M059J (cell line): ENCODE measurements at places on chromosomes 6 and 20.

- DNase-seq: peak; percentile 76
Observed at GRCh38 chr20:35992713-35993335, 24.4 kb downstream of the CNBD2 start.

DNA sequence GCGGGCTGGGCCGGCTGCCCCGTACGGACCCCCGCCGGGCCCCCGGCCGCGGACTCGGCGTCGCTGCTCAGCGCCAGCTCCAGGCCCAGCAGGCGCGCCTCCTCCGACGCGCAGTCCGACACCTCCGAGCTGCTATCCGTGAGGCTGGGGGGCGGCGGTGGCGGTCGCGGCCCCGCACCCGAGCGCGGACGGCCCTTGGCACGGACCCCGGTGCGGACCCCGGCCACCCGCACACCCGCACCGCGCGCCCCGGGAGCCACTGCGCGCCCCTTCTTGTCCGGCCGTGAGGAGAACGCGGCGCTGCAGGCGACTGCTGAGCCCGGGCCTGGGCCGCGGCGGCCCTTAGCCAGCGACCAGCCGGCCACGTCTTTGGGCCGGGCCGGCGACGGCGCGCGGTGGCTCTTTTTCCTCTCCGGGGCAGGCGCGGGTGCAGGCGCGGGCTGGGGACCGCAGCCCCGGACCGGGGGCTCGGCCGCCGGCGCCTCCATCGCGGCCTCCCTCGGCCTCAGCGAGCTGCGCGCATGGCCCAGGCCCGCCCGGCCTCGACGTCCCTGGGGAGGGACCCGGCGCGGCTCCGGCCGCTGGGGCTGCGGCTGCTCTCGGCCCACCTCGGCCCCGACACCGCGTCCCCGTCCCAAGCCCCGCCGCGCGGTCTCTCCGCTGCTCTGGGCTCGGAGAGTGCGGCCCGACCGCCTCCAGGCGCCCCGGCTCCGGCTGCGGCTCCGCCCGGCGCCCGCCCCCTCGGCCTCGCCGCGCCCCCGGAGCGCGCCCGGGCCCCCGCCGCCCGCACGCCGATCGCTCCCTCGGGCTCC is 12.9 kb upstream of the TLDC2 start:
- no peak for DNase-seq

DNA sequence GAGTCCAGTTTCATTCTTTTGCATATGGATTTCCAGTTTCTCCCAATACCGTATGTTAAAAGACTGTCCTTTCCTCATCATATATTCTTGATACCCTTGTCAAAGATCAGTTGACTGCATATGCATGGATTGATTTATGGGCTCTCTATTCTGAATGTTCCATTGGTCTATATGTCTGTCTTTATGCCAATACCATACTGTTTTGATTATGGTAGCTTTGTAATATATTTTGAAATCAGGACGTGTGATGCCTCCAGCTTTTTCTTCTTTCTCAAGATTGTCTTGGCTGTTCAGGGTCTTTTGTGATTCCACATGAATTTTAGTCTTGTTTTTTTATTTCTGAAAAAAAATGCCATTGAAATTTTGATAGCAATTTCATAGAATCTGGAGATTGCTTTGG is 51.9 kb downstream of the KIZ start:
- DNase-seq: no peak

- DNase-seq: no peak
Observed at GRCh38 chr6:148200781-148201180, 141.9 kb upstream of the SASH1 start.

- no peak for DNase-seq
Observed at GRCh38 chr6:83597511-83597910, 85.2 kb downstream of the PRSS35 start.

DNA sequence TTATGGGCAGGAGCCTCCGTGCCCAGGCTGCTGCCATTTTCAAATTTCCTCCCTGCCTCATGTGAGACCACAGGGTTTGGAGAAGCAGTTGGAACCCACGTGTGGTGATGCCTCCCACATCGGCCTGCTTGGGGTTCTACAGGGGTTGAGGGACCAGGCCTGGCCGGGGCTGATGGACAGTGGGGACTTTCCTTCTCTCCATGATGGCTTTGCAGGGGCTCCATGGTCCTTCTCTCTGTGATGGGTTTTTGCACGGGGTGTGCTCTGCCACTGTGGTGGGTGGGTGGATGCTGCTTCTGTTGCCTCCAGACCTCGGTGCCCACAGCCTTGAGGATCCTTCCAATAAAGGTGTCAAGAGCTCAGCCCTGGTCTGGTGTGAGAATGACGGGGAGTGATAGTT is 54.4 kb downstream of the ADNP start:
- DNase-seq: no peak

DNA sequence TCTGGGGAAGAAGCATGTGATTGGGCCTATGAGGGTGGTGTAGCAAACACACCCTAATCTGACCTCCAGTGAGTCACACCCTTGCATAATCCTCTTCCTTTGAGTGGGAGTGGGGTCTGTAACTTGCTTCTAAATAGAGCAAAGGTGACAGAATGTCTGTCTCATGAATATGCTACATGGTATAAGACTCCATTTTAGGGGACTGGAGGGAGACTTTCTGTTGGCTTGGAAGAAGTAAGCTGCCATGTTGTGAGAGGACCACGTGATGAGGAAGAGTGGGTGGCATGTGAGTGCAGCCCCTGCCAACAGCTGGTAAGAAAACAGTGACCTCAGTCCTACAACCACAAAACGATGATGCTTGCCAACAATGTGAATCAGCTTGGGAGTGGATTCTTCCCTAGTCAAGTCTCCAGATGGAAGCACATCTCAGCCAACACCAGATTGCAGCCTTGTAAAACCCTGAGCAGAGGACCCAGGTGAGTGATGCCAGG is 3.7 kb downstream of the AK9 start:
- peak; percentile 94 for DNase-seq

DNA sequence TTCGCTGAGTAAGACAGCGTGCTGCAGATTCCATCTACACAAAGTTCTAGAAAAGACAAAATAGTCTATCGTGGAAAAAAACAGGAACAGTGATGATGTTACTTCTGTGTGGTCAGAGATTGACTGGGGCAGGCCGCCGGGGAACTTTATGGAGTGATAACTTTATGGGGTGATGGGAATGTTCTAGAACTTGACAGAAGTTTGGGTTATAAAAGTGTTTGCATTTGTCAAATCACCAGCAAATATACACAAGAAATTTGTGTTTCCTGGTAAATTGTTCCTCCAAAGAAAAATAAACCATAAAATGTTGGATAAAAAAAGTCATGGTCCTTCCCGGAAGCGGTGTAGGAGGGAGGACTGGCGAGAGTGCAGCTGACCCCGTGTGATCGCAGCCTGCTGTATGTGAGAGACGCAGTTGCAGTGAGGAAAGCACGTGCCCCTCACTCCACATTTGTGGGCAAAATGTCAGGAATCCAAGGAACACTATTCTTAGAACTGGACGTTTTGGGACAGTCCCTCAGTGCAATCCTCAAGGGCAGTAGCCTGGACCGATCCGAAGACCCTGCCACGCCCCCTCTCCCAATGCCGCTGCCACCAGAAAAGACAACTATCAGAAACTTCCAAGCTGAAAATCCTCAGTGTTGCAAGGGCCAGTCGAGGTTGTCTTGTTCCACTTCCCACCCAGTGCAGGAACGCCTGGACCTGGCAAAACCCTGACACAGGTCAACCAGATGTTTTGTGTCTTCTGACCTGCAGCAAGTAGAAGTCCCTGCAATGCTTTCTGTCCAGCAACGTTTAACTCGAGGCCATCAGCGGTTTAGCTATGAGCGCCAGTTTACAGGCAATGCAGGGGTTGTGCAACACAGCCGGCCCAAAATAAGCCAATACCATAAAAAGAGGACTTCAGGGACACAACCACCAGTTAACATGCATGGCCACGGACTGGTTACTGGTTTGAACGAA is 80.5 kb upstream of the QKI start:
- no peak for DNase-seq

DNA sequence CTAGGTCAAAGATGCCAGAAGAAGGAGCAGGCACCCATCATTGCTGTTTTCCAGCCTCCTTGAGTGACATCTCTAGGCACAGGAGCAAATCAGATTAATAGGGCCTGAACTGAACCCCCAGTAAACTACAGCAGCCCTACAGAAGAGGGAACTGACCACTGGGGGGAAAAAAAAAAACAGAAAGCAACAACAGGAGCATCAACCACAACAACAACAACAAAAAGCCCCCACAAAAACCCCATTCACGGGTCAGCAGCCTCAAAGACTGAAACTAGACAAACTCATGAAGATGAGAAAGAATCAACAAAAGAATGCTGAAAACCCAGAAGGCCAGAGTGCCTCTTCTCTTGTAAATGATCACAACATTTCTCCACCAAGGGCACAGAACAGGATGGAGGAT is 537.4 kb upstream of the BTBD3 start:
- DNase-seq: no peak

- DNase-seq: peak; percentile 34
Observed at GRCh38 chr6:150006961-150007464, 18.3 kb downstream of the RAET1L start.

DNA sequence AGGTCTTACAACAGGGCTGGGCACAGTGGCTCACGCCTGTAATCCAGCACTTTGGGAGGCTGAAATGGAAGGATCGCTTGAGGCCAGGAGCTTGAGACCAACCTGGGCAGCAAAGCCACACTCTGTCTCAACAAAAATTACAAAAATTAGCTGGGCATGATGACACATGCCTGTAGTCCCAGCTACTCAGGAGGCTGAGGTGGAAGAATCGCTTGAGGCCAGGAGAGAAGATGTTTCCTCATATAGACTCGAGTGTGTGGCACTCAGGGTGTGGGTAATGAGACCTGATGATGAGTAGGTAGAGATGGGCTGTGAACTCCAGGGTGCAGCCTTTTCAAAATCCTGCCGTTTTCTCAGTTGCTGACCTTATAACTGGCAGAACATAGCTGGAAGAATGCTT is 125.3 kb upstream of the FOXO3 start:
- no peak for DNase-seq

DNA sequence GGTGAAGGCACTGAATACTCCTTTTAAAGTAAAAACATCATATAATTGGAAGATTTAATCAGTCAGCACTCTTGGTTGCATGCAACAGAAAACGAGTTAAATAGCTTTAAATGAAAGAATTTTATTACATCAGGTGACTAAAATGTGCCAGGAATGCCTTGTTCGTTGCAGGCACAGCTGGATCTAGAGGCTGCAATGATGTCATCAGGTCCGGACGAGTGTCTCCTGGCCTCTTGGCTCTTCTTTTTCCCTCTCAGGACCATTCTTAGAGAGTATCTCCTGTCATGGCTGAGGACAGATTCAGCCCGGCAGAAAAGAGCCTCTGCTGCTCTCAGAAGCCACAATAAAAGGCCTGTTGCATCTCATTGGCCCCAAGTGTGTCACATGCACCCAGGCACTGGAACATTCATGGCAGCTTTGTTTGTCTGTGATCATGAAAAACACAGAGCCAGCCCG is 510.7 kb upstream of the SULF2 start:
- peak; percentile 70 for DNase-seq

DNA sequence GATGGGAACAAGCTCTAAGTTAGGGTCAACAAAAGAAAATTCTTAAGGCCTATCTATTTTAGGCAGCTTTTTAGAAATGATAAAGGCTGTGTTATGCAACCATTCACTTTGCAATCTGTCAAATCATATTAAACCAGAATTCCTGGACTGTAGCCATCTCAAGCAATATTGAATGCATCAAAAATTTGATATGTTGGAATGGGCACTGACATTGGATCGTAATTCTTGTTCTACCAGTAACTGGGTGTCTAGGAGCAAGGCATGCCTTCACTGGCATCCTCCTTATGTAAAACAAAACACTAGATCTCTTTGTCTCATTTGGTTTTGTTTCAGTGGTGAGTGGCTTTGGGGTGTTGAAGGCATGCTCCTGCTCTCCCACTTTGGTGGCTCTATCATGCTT is 145.6 kb downstream of the JARID2 start:
- DNase-seq: no peak
